ENCODE measurements at places on chromosomes 5 and 9.
A peak's percentile ranks its signal among the peaks of the same experiment; 100 is the strongest.

- DNase-seq = no peak
These were observed 2.0 kb upstream of the ZNF622 start for GRCh38 chr5:16467363-16468219.

DNA sequence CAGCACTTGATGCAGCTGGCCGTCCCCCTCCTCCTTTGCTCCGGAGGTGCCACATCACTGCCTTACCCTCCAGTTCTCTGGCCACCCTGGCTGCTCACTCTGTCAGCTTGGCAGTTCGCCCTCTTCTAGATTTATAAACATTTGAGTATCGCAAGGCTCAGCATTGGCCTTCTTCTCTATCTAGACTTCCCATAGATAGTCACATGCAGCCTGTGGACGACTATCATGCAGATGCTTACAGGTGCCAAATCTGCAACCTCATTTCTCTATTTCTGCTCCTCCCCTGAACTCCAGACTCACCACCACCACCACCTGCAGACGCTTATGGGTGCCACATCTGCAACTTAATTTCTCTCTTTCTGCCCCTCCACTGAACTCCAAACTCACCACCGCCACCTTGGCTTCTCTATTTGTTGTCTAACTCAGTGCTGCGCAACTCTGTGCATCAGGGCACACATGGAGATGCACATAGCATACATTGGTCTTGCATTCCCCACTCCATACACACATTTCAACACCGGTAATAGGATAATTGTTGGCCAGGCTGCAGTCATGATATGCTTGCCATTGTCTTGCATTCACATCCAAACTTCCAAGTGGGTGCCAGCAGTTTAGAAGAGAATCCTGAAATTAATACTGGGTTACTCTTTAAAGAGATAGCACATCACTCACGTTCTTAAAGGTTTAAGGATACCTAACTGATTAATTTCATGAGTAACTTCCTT, 1.9 kb upstream of the DAP start:
- no peak for DNase-seq

DNA sequence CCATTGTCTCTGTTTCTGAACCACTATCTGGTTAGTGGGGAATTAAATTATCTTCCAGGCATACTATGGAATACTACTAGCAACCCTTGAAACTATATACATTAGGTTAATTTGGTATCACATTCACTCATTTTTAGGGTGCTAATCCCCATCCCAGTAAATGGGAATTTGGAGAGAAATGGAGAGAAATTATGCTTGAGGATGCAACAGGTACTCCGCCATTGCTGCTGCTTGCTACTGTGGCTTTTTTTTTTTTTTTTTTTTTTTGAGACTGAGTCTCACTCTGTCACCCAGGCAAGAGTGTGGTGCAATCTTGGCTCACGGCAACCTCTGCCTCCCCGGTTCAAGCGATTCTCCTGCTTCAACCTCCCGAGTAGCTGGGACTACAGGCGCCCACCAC, 66.1 kb downstream of the AK8 start:
- DNase-seq = no peak

- no peak for DNase-seq
These were observed 105.7 kb upstream of the FAM120A start for GRCh38 chr9:93345643-93346230.

GRCh38 chr5:162487528-162488525, 420.3 kb downstream of the GABRG2 start:
- DNase-seq = peak; percentile 10

DNA sequence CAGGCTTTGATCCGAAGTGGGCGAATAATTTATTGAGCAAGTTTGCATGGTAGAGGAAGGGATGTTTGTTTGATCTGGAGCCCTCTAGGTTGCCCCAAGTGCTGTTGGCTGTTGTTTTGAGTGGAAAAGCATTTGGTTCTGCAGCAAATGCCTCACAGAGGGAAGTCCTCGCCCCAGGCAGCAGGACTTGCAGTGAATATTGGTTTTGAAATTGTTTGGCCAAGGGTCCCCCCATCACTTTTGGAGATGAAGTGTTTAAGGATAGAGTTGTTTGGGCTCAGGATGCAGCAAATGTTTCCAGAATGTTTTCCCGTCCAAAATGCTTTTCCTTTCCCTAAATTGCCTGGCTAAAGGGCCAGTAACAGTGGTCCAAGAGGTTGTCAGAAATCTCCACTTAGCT, 3.1 kb downstream of the JADE2 start:
- no peak for DNase-seq

DNA sequence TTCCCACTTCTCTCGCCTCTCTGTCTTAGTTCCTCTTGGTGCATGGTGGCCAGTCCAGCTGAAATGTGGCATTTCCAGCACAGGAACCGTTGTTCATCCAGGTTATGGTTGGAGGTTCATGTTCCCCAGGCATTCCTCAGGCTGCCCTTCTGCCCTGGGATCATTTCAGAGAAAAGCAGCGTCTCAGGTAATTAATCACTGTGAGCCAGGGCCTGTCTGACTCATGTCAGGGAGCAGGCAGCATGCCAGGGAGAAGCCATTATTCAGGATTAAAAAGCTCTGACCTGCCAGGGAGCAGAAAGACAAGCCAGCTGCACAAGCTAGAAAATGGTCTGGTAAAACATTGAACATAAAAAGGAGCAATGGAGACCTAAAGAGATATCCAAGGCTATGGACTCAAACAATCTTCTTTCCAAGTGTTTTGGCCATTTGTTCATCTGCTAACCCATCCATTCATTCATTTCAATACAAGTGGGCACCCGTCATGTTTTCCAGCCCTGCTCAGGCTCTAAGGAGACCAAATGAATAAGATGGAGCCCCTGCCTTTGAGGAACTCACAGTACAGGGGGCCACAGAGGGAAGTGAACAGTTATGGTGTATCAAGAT, 241.4 kb downstream of the DRD1 start:
- DNase-seq = no peak

DNA sequence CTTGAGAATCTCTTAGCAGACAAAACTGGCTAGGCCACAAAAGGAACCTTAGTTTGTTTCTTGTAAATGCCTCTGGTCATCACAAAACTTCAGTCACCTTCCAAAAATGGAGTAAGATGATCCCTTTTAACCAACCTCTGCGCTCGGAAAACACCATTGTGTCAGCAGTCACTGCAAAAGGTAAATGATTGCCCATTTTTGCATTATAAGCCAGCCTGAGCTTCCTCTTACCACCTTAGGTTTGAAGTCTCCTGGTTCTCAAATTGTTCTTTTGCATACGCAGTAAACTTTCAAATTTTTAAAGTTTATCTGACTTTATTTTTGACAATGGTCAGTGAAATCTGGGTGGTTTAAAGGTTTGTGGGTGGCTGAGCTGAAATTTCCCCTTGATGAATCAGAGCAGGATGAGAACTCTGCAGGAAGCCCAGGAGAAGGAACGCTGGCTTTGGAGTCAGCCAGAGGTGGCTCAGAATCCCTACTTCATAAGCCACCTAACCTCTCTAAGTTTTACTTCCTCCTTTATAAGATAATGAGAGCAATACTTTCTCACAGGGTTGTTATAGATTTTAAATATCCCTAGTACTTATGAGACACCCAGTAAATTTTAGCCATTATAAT, 131.4 kb downstream of the MED10 start:
- no peak for DNase-seq

- no peak for DNase-seq
These were observed 4.5 kb downstream of the NDUFS6 start for GRCh38 chr5:1805736-1806135.

DNA sequence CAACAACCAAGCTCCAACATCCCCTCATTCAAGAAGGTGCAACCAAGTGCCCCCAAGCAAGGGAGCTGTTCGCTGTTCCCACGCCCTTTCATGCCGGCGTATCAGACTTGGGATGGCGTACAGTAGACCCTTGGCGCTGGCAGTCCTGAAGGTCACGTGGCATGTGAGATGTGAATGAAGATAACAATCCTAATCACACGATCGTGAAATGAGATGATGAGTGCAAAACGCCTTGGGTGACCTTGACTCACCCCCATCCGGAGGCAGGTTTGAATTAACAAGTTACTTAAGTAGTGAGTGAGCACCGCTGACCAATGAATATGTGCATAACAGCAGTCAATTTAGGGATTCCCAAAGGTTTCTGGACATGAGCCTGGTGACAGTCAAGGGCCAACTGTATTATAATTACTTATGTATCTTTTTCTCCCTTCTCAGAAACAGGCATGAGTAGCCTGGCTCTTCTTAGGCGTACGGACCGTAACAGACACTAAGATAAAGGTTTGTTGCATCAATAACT, 150.2 kb downstream of the TTLL11 start:
- DNase-seq = no peak

DNA sequence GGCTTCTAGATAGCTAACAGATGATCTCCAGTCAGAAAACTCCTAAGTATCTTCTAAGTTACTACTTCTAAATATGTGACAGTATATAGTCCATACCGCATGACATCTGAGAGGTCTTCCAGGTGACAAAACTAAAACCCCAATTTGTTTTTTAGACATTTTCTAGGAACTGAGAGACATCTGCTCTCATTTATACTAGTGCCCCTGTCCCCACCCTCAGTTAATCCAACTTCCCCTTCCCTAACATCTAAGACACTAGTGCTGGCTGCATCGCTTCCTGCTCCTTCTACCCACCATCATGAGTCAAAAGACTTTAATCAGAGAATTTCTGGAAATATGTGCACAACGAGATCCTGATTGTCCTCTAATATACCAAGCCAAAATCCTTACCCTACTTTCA, 37.9 kb downstream of the FBXW11 start:
- DNase-seq = no peak

DNA sequence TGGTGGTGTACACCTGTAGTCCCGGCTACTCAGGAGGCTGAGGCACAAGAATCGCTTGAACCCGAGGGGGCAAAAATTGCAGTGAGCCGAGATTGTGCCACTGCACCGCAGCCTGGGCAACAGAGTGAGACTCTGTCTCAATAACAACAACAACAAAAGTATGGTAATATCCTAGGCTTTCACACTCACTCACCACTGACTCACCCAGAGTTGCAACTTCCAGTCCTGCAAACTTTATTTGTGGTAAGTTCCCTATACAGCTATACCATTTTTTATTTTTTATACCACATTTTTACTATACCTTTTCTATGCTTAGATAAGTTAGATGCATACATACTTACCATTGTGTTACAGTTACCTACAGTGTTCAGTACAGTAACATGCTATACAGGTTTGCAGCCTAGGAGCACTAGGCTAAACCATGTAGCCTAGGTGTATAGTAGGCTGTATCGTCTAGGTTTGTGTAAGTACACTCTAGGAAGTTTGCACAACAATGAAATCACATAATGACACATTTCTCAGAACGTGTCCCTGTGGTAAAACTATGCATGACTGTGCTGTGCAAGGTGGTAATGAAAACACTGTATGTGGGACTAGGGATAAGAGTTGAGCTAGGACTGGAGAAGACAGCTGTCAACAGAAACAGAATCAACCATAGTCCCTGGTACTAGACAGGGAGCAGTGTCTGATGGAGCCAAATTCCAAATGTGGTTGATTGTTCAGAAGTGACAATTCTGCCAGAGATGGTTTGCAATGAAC, 109.5 kb upstream of the RAD23B start:
- DNase-seq = no peak
